ENCODE measurements at places on chromosomes 3 and 15.

- DNase-seq = no peak
Measured at GRCh38 chr15:39885099-39885777, 34.8 kb downstream of the GPR176 start.

- DNase-seq = no peak
Measured at GRCh38 chr3:58234516-58234931, 3.1 kb upstream of the ABHD6 start.

- no peak for DNase-seq
Measured at GRCh38 chr3:57120451-57121174, 44.5 kb downstream of the IL17RD start.

- no peak for DNase-seq
Measured at GRCh38 chr15:59594991-59595390, 16.6 kb upstream of the GCNT3 start.
